Globus pallidus (tissue), 1 donor: ENCODE measurements at places on chromosomes 16 and 17.

DNA sequence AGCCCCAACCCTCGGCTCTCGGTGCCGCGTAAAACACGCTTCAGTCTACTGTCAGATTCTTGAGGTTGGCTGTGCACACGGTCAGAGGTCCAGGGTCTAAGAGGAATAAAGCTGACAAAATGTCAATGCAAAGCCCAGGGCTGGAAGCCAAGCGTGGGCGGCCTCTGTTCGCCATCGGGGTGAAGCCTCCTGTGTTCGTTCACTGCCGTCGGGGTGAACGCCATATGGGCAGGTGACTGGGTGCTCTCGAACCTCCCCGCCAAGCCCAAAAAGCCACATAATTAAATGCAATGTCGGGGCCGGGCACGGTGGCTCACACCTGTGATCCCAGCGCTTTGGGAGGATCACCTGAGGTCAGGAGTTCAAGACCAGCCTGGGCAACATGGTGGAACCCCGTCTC lies 44.6 kb downstream of the MRM3 start:
- no peak for DNase-seq

DNA sequence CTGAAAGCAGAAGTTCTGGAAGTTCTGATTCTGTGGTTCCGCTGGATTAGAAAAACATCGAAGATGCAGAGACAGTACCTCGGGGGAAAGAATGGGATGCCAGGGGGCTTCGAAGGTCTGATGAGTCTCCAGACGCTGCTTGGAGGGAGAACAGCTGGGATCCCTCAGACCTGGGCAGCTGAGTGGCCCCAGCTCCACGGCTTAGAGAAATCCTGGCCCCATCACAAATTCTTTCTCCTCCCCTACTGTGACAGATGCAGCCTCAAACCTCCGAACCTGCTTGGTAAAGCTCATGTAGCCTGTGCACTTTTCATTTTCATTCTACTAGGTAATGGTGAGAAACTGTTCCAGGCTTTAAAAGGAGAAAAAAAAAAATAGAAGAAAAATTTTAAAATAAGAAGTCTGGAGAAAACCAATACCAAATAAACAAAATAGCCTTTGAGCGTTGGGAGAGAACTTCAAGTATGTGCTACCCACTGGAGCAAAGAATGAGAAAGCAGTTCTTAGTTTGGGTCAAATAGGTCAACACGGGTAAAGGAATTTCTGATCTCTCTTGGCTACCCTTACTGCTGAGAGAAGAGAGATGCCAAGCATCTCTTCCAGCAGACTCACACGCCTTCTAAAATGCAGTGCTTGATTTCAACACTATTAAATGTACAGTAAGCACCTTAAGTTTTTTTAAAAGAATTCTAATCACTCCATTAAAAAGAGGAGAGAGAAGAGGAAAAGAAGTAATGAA lies 19.9 kb downstream of the MAF start:
- no peak for DNase-seq

- DNase-seq = no peak
Observed at GRCh38 chr17:62919388-62919787, 46.6 kb upstream of the TANC2 start.

DNA sequence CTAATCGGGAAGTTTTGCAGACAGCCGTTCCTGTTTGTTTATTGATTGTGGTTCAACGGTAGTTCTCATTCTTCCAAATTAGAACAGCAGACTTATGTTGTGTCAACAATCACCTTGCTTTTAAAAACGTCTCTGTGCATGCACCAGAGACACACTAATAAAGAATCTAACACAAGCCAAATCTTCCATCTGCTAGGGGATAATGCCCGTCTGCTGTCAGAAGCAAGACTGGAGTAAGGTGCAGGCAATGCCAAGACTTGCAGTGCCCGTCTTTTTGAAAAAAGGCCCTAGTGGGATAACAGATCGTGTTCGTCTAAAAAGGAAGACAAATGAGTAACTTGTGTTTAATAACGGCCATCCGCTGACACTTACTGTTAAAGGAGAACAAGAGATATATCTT lies 158.4 kb downstream of the KCNJ2 start:
- no peak for DNase-seq

DNA sequence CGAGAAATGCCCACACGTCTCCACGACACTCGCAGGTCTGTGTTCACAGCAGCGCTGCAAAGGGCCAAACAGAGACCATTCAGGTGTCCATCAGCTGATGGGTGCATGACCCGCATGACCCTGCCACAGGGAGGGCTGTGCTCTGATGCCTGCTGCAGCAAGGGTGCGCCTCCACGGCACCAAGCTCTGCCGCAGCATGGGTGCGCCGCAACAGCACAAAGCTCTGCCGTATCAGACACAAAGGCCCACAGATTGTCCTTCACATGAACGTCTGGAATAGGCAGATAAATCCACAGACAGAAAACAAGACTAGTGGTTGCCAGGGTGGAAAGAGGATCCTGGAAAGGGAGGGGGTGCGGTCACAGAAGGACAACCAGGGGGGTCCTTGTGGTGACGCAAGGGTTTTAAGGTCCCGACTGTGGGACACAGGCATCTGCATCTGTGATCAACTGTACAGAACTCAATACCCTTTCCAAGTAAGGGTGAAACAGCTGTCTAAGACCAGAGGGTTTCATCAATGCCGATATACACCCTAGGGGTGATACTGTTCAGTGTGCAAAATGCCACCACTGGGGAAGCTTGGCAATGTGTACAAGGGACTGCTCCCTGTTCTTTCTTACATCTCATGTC lies 121.0 kb downstream of the ANKRD11 start:
- DNase-seq = no peak
